ENCODE measurements at places on chromosomes 5 and 9.
A peak's percentile ranks its signal among the peaks of the same experiment; 100 is the strongest.

- DNase-seq: no peak
Measured at GRCh38 chr9:26802921-26803320, 89.7 kb downstream of the CAAP1 start.

DNA sequence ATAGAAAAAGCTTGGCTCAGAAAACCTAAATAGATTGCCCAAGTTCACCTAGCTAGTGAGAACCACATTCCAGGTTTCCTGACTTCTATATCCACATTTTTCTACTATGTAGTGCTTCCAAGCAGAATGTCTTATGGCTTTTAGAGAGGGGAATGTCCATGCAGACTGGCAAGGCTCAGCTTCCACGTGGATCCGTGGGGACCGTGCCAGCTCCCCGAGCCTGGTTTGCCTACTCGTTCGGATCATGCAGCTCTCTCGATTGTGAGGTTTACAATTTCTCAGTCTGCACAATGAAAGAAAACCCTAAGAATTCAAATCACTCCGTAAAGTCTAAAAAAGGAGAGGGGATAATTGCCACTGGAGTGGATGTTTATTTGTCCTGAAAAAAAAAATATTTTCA lies 256.5 kb upstream of the NR4A3 start:
- DNase-seq: no peak

DNA sequence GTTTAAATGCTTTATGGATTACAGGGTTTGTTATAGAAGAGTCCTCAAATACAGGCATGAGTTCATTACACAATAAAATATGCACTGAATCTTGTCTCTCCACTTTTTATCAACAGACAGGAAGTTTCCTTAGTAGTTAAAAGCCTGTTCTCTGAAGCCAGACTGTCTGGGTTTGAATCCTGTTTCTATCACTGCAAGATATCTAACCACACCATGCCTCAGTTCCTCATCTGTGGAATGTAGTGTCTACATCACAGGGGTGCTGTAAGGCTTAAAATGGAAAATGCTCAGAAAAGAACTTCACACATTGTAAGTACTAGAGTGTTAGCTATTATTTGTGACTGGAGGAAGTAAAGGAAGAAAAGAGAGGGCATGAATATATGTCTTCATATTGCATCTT lies 9.3 kb downstream of the LIX1 start:
- DNase-seq: no peak

GRCh38 chr9:130663258-130663976 lies 977 bp upstream of the PRDM12 start:
- no peak for DNase-seq

DNA sequence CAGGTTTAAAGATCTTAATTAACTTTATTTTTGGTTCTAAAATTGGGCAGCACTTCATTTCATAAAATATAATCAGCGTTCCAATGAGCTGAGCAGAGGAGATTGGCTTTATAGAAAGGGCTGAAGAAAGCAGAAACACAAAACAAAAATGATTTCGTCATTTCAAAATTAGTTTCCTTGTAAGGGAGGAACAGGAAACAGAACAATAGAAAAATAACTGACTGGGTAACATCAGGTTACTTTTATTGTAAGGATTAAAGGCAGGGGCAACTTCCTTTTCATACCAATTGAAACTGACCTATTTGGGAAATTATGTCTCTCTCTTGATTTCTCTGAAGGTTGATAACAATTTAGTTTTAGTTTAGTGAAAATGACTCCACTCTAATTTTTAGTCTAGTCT lies 157.1 kb downstream of the ATP10B start:
- no peak for DNase-seq

DNA sequence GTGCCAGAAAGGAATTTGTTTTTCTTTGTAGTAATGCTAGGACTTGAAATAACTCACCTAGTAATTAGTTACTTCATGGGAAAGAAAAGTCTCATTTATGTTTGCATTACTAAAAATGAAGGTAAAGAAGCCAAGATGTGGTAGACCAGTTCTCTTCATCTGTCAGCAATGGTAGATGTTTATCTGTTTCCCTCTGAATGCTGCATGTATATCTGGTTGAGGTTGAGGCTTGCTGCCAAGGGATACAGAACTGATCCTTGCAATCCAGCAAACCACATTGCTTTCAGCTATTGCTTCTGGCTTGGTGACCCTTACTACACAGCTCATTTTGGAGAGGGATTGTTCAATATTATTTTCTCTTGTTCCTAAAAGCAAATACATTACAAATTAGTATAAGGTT lies 73.6 kb downstream of the ZNF474 start:
- DNase-seq: no peak

- no peak for DNase-seq
Measured at GRCh38 chr5:66969484-66969883, 227.1 kb downstream of the CD180 start.

GRCh38 chr5:176633598-176633997 lies 3.1 kb downstream of the EIF4E1B start:
- DNase-seq: no peak

- no peak for DNase-seq
Measured at GRCh38 chr5:159620853-159621540, 290.7 kb upstream of the IL12B start.

GRCh38 chr9:25936031-25936430 lies 257.8 kb upstream of the TUSC1 start:
- no peak for DNase-seq

DNA sequence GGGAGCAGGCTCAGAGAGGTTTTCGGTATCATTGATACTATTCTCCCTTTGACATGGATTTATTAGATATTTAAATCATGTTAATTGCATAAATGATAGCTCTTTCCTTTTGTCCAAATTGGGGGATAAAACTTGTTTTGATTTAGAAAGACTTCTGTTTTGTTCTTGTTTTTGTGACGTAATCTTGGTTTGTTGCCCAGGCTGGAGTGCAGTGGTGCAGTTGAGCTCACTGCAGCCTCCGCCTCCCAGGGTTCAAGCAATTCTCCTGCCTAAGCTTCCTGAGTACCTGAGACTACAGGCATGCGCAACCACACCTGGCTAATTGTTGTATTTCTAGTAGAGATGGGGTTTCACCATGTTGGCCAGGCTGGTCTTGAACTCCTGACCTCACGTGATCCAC lies 7.1 kb downstream of the MAT2B start:
- no peak for DNase-seq

DNA sequence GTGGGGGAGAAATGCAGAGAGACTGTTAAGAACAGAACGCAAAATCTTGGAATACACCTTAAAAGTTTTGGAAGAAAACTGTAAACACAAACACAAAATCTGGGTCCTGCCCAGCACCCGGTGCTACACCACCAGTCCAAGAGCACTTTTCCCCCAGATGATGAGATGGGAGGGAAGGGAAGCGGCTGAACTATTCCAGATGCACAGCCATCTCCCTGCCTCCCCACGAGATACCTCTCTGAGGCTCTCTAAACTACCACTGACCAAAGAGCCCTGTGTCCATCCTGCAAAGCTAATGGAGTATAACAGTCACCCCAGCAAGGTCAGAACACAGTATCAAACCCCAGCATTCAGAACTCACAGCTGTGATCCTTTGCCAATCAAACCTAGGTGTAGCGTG lies 8.0 kb downstream of the SPARC start:
- DNase-seq: no peak

DNA sequence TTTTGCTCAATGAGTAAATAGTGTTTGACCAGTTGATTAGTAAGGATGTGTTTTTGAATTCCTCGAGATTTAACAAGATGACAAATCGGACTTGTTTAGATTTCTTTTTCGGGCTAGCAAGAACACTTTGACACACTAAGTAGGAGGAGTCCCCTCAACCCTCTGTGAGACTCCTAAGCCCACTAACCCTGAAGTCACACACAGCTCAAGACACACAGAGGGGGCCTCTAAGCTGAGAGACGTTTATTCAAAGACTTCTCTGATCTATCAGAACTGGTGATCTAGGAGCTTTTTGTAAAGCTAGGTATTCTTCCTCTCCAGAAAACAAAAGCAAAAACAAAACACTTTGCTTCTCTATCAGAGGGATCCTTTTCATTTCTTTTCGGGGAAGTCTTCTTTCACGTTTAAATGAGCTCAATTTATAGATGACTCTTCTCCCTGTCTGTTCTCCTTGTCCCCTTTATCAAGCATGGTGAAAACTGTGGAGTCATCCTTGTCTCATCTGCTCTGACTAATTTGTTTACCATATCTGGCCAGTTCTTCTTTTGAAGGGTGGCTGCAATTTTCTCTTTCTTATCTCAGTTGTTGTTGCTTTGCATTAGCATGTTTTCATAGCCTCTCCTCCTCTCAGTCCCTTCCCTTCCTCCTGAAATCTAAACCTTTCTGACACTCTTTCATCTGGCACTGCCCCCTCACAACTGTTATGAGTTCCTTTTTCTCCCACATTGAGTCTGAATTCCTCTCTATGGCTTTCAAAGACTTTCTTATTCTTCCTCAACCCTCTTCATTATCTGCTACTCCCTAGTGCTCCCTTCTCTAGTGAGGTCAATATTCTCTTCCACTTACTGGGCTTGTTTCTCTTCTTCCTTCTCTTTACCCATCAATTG lies 68.5 kb upstream of the RAI14 start:
- DNase-seq: no peak

- no peak for DNase-seq
Measured at GRCh38 chr5:141560151-141560550, 58.6 kb downstream of the DIAPH1 start.

DNA sequence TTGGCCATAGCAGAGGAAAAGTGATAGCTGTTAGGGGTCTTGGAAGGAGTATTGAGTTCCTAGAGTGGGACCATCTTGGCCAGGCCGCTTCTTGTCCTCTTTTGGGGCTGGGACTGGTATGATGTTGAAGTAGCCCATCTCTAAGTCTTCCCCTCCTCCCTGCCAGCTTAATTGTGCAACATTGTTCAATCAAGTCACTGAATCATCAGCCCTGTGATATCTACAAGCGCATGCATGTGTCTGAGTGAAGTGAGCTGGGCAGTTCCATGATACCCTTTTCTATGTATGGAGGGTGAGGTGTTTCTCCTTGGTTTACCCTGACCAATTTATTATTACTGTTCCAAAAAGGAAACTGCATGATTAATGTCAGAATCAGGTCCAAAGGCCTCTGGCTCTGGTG lies 112.2 kb downstream of the C9orf152 start:
- no peak for DNase-seq

DNA sequence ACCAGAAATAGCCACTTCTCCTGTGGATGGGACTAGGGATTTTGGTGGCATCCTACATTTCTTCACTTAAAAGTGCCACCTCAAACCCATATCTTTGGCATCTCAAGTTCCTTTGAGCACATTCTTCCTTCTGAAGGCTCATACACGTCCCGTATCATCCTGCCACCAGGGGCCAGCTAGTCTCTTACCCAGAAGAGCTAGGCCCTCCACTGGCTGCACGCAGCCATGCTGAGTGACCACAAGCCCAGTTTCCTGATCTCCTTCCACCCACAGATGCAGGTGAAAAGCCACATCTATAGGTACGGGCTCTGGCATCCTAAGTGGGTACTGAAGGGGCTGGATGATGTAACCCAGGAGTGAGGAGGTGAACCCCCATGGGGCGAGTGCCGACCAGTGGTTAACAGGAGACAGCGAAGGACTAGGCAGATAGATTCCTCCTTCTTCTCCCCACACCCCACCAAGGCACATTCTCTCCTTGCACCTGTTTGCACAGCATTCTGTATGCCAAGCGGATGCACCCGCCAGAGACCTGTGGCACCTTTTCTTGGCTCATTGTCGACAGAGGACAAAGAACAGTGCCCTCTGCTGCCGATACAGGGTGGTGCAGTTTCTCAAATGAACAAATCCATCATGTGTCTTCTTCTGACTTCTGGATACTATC lies 14.4 kb upstream of the SCGB3A1 start:
- peak; percentile 37 for DNase-seq

GRCh38 chr9:130973686-130974281 lies 34.7 kb upstream of the FIBCD1 start:
- no peak for DNase-seq
